ENCODE measurements at places on chromosomes 2 and 18.

GRCh38 chr2:79952616-79953015, 351.9 kb downstream of the LRRTM1 start:
- DNase-seq, result no peak

- no peak for DNase-seq
These were observed 617.3 kb upstream of the ZEB2 start for GRCh38 chr2:145137211-145137610.

- peak; percentile 53 for DNase-seq
These were observed 67.6 kb upstream of the MCFD2 start for GRCh38 chr2:46983065-46983801.

DNA sequence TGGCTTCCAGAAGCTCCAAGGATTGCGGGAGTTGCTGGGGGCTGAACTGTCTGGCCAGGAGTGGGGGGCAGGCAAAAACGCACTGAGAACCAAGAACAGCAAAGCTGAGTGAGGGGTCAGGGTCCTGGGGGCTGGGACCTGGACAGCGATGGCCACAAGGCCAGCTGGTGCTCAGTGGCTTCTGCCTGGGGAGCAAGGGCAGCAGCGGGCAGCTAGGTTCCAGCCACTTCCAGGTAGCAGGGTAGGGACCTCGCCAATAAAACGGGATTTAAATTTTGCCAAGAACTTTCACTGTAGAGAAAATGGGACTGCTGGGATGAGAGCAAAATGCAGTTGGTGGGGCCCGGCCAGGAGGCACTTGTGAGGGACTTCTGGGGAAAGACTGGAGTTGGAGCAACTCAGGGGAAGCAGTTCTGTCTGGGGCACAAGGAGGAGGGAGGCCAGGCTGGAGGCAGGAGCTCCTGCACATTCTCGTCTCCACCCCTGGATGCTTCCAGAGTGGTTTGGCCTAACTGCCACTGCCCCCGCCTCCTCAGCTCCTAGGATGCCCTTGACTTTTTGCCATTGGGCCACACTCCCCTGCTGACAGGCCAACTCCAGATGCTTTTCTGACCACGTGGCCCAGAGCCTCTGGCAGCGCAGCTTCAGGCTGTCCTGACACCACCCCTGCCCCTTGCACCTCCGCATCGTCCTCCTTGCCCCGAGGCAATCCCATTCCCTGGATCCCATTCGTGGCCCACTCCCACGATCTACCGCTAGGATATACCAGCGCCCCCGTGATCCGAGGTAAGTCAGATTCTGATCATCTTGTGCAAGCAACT, 5.5 kb upstream of the CCDC74A start:
- no peak for DNase-seq

DNA sequence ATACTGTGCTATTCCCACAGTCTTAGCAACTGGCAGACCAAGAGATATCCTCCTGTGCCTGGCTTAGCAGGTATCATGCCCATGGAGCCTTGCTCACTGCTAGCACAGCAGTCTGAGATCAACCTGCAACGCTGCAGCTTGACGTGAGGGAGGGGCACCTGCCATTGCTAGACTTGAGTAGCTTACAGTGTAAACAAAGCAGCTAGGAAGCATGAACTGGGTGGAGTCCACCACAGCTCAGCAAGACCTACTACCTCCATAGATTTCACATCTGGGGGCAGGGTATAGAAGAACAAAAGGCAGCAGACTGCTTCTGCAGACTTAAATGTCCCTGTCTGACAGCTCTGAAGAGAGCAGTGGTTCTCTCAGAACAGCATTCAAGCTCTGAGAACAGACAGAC, 74.8 kb downstream of the AKAIN1 start:
- DNase-seq, result no peak

DNA sequence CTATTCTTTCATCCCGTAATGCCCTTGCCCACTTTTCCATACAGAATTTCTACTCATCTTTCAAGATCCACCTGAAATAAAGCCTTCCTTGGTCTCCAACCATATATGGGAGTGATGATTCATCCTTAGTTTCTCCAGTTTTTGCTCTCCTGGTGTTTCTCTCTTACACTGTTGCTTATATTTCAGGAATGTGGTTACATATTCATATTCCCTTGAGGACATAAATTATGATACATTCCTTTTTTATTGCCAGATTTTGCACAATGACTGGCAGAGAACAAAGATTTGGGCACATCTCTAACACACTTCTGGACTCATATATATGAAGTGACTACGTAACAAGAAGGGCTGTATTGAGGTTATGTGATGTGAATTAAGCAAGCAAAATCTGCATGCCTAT, 1573.4 kb upstream of the NXPH2 start:
- DNase-seq, result no peak

DNA sequence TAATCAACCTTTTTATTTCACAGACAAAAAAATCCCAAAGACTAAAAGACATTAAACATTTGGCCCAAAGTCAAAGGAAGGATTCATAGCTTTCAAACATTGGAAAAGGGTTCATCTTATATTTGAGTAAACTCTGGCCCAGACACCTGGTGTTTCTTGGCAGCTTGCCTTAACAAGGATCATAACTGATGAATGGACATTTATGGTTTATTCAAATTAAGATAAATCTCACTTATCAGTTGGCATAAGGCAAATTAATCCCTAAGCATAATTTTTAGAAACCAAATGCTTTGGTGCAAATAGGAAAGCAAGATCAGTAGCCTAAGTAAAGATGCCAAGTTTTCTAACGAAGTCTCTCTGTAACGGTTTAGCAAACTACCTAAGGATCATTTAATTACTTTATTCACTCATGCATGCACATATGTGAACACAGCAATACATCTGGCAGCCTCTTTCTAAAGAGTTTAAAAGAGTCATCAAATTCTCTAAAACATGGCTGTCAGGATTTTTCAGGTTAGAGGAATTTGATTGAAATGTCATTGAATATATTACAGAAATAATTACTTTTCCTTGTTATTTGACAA, 323.4 kb upstream of the RBMS1 start:
- no peak for DNase-seq

- peak; percentile 29 for DNase-seq
These were observed 566 bp downstream of the GATA6 start for GRCh38 chr18:22169889-22170420.

DNA sequence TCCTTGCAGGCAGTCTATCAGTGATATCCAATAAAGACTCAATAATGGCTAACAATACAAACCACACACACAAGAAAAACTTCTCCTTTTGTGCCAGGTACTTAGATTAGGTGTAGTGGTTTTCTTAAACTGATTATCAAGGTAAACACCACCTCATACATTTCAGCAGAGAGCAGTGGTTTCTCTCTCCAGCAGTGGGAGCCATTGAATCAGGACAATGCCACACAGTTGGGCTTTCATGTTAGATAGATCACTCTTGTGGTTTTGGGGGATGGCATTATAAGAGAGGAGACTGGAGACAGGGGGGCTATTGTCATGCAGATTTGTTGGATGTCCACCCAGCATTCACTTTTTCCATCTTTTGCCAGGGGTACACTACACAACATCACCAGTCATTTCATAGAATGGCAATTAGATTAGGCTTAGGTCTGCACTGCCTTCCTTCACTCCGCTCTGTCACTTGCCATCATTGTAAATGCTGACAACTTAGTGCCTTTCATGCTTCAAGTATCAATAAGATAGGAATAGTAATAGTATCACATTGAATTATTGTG, 13.6 kb upstream of the IRS1 start:
- DNase-seq, result peak; percentile 51

DNA sequence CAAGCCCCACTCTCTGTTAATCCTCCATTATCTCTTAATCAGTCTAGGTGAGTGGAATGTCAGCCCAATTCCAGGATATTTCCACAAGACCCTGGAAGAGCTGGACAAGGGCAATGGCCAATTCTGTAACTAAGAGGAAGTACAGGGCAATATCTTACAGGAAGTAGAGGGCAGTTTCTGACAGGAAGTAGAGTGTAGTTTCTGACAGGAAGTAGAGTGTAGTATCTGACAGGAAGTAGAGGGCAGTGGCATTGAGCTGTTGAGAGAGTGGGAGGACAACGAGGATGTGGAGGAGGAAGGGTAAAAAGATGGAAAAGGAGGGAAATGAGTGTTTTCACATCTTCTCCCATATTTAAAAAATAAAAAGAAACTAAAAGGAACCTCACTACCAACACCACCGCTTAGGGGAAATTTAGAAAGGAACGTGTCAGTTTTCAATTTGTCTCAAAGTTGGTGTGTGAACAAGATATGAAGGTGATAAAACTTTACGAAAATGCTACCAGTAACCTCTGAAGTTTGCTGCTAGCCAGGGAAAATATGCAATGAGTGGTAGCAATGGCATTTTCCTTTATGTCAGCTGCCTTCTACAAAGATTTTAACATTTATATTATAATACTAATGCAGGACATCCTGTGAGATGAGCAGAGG, 430.9 kb upstream of the HNRNPA3 start:
- no peak for DNase-seq

- no peak for DNase-seq
These were observed 237.2 kb downstream of the INSIG2 start for GRCh38 chr2:118325321-118325955.

GRCh38 chr18:55013086-55013485, 53.8 kb upstream of the CCDC68 start:
- no peak for DNase-seq

DNA sequence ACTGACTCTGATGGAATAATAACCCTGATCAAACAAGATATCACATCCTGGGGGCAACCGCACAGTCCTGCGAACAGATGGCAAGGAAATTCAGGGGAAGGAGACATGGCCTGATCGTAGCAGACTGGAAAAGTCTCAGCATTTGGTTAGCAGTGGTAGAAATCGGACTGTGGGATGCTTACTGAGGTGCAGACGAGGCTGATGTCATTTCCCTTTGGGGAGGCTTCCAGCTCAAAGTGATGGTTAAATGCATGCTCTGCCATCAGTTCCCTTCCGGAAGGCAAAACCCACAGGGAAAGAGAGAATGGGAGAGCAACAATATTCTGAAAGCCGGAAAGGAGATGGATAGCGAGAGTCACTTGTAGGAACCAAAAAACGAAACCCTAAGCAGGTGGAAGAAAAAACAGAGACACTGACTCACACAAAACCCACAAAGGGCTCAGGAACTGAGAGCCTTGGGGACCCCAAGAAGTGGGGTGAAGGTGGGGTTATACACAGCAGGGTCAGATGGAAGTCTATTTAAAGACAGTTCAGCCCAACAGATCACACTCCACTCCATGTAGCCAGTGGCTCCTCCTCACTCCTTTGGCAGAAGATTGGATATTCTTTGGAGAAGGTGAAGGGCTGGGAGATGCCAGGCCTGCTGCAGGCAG, 93.1 kb downstream of the INPP5D start:
- DNase-seq, result no peak

Measured in hematopoietic multipotent progenitor cell treated with erythropoietin and hydrocortisone succinate and interleukin-3 and kit ligand, for 8 days (in vitro differentiated cells).